Upper lobe of left lung (tissue), 6 donors: ENCODE measurements at places on chromosomes 16 and 17. TPM values are rescaled to one million over a fixed set of nuclear protein-coding genes. Genes with fewer than 3 reads are reported as not detected.

ABCC12 gene
- not detected for total RNA-seq

GRCh38 chr17:82287868-82288801 is 14.6 kb upstream of the CSNK1D start:
- no peak for DNase-seq

GRCh38 chr16:27154705-27155521 is 48.4 kb upstream of the KDM8 start:
- peak; percentile 30 for DNase-seq

DNA sequence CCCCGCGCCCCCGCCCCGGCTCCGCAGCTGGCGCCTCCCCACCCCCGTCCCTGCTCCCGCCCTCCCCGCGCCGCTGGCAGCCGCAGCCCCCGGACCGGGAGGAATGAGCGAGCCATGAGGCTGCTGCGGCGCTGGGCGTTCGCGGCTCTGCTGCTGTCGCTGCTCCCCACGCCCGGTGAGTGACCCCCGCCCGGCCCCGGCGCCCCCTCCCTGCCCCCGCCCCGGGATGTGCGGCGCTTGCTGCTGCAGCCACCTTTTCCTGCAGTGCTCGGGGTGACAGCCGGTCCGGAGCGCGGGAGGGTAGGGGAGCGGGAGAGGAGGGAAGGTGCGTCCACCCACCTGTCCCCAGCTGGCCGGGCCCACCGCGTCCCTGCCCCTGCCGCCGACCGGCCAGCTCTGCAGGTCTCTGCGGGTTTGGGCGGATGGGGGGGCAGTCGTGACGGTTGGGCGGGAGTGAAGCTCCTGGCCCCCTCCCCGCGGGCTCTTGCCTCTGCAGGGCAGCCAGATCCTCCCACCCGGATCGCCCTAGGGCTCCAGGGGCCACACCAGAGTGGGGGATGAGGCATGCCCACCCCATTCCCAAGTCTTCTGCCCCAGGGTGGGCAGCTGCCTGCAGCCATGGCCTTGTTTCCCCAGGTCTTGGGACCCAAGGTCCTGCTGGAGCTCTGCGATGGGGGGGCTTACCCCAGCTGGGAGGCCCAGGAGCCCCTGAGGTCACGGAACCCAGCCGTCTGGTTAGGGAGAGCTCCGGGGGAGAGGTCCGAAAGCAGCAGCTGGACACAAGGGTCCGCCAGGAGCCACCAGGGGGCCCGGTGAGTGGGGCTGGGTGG is 513 bp downstream of the ADAM11 start:
- no peak for DNase-seq

GRCh38 chr16:76910931-76911330 is 280.1 kb upstream of the MON1B start:
- DNase-seq = no peak

SHISA9 gene
- total RNA-seq = 0.13 TPM

DNA sequence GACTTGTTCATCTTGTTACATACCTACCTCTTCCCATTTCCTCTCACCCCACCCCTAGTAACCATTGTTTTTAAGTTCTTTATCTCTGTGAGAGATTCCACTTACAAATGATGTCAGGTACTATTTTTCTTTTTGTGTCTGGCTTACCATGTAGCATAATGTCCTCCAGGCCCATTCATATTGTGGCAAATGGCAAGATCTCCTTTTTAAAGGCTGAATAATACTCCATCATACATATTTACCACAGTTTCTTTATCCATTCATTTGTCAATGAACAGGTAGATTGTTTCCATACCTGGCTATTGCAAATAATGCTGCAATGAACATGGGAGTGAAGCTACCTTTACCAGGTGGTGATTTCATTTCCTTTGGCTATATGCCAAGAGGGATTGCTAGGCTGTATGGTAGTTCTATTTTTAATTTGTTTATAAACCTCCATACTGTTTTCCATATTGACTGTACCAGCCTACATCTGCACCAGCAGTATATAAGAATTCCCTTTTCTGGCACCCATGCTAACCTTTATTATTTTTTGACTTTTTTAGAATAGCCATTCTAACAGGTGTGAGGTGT is 53.9 kb downstream of the NSRP1 start:
- no peak for DNase-seq

- DNase-seq = no peak
Observed at GRCh38 chr16:2157480-2158261, 2.1 kb downstream of the TRAF7 start.

GRCh38 chr17:35942588-35943186 is 826 bp downstream of the LYZL6 start:
- no peak for DNase-seq

DNA sequence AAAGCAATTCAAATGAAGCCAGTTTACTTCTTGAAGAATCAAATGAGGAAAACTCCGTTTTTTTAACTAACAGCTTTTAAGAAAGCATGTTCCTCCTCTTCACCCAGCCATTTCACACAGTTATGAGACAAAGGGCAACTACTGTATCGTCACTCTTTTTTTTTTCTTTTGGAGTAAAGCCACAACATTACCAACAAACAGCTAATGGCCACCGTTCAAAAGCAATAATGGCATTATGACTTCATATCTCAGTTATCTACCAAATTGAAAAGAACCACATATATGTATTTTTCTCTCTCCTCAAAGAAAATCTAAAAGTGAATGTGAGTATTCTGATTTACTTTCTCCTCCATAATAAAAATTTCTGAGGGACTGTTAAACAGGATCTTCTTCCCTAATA is 14.5 kb downstream of the GRB2 start:
- DNase-seq = no peak

GRCh38 chr16:30087181-30087898 is 4.4 kb downstream of the TBX6 start:
- DNase-seq = no peak
